ENCODE measurements at places on chromosomes 6 and 20.

- DNase-seq = no peak
These were observed 53.0 kb upstream of the MLIP start for GRCh38 chr6:54058236-54058635.

DNA sequence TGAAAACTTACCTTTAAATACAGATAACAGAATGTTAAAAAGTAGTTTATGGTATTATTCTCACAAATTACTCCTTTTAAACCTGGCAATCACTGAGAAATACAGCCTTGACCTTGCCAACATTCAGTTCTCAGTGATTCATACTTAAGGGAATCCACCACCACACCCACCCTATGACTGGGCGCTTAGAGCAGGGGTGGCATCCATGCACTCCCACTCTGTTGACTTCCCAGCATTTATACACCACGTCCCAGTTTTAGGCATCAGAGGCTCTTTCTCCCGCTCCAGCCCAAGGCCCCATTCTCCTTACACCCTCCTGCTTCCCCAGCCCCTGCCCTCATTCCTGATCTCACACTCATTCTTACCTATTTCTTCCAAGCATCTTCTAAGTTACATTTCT lies 16.3 kb downstream of the TRAF3IP2 start:
- no peak for DNase-seq

DNA sequence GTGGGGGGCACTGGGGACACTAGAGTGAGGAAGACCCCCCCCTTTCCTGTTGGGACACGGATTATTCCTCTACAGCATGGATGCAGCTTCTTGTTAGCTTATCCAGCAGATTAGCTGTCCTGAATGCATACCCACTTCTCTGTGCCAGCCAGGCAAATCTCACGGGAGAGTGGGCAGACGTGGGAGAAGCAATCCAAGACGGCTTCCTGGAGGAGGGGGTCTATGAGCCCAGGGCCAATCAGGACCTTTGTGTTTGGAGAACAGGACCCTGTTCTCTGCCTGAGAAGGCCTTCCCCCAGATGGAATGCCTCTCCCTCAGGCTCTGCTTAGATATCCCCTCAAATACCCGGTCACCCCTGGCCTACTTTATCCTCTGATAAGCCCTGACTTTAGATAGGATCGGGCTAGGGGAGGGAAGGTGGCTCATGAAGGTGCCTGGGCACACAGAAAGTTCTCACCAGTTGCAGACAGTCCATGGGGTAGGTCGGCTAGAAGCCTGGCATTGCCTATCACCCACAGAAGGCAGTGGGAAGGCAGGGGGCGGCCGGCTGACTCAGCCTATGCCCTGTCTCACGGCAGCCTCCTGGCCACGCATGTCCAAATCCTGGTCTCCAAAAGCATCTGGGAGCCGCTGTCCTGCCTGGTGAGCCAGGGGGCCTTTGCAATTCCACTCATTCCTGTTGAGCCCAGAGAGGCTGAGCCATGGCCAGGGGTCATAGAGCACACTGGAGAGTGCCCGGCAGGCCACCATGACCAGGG lies 34.7 kb downstream of the SUN5 start:
- no peak for DNase-seq

DNA sequence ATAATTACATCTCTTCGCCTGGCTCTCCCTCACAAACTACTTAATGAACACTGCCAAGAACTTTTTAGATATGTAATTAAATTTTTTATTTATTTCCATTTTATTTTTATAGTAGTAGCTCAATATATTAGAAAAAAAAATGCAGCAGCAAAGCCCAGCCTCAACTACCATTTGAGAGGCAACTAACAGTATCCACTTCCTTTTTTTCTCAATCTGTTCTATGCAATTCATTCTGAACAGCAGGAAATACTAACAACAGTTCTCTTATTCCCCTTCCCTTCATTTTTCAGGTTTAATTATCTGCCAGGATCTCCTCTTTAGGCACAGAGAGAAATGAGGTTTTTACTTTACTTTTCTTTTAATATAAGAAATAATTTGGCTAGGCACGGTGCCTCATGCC lies 112.7 kb downstream of the ZNF217 start:
- DNase-seq = no peak

- DNase-seq = no peak
These were observed 86.2 kb upstream of the NFATC2 start for GRCh38 chr20:51628533-51629398.
